Bronchial smooth muscle cell (primary cell): ENCODE measurements at places on chromosomes 7 and 10. TPM values are rescaled to one million over a fixed set of nuclear protein-coding genes. Genes with fewer than 3 reads are reported as not detected.

Gene CNPY1
- not detected in 2 replicates for total RNA-seq

Gene SLC37A3
- total RNA-seq = 58.9 and 77.6 TPM in 2 replicates

Gene CREB5
- 2.7 and 15.9 TPM in 2 replicates for total RNA-seq

Gene APBB1IP
- total RNA-seq = 1.0 and 1.6 TPM in 2 replicates

Gene KNDC1
- total RNA-seq = 0.47 and 3.3 TPM in 2 replicates
